Spleen (tissue), 13 donors: ENCODE measurements at places on chromosomes 6 and 20. TPM values are rescaled to one million over a fixed set of nuclear protein-coding genes. Genes with fewer than 3 reads are reported as not detected.

TFAP2D gene
- polyA plus RNA-seq = not detected

TCP11 gene
- polyA plus RNA-seq = not detected

FAM110A gene
- 11.3 TPM for polyA plus RNA-seq

ESR1 gene
- polyA plus RNA-seq = 0.50 TPM

CSNK2A1 gene
- polyA plus RNA-seq = 19.5 TPM

GRM1 gene
- 0.02 TPM for polyA plus RNA-seq

YIPF3 gene
- 49.9 TPM for polyA plus RNA-seq

HLA-DQA2 gene
- 0.24 TPM for polyA plus RNA-seq

TSBP1 gene
- polyA plus RNA-seq = not detected

KIAA0408 gene
- 1.1 TPM for polyA plus RNA-seq

TMEM239 gene
- not detected for polyA plus RNA-seq

GRCh38 chr6:32147401-32148132 lies 4.2 kb downstream of the PRRT1 start:
- peaks cover 36% of the 10 kb centered on the region for H3K4me1 ChIP-seq
- H3K27me3 ChIP-seq = peaks cover 29% of the 10 kb centered on the region
- no peak overlapping the region for H3K27ac ChIP-seq
- no peaks in the 10 kb centered on the region for H3K36me3 ChIP-seq

- DNase-seq = no peak
- no peaks in the 10 kb centered on the region for H3K36me3 ChIP-seq
- no peaks in the 10 kb centered on the region for H3K4me1 ChIP-seq
- H3K4me3 ChIP-seq = no peak overlapping the region
- peaks cover 9% of the 10 kb centered on the region for H3K27me3 ChIP-seq
Observed at GRCh38 chr20:53298911-53299310, 294.7 kb downstream of the ZNF217 start.

DNA sequence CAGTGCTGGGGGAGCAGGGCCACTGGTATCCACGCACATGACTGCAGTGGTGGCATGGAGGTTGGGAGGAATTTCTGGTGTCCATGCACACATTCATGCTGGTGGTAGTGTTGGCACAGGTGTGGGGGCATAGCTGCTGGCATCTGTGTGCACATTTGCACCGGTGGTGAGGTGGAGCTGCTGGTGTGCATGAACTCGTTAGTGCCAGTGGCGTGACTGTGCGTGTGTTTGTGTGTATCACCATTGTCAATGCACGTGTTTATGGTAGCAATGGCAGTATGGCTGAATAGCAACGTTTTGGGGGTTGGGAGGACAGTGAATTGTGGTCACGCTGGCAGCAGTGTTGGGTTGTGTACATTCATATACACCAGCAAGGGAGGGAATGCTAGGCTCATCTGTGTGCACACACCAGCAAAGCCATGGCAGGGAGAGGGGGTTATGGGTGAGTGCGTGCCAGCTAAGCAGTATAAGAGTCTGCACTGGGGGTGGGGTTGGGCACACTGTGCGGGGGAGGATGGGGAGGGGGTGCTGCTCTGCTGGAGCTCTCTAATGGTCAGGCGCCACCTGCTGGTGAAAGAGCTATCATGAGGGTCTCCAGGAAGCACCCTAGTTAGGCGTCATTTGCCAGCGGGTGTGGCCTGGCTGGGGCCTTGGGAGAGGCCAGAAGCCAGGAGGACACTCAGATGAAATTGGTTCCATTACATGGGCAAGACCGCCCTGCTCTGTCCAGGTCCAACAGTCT lies 626.1 kb upstream of the ID4 start:
- no peaks in the 10 kb centered on the region for H3K36me3 ChIP-seq
- no peaks in the 10 kb centered on the region for H3K4me1 ChIP-seq
- DNase-seq = peak; percentile 53
- H3K27ac ChIP-seq = no peak overlapping the region

DNA sequence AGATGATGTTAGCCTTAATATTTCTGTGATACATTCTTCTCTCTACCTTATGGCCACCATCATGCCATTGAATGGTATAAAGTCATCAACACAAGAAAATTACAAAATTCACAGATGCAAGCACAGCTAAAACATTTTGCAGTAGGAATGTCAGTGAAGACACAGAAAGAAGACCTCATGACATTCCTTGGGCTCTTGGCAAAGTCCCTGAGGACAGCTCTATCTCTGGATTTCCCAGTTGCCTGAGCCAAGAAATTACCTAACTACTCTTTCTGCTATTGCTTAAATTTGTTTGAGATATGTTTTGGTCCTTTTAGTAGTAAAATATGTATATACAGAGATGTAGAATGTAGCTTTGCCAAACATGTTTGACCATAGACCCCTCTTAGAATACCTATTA lies 201.0 kb upstream of the STXBP5 start:
- H3K4me3 ChIP-seq = no peak overlapping the region
- H3K4me1 ChIP-seq = no peaks in the 10 kb centered on the region
- H3K27ac ChIP-seq = no peak overlapping the region
- no peak for DNase-seq

DNA sequence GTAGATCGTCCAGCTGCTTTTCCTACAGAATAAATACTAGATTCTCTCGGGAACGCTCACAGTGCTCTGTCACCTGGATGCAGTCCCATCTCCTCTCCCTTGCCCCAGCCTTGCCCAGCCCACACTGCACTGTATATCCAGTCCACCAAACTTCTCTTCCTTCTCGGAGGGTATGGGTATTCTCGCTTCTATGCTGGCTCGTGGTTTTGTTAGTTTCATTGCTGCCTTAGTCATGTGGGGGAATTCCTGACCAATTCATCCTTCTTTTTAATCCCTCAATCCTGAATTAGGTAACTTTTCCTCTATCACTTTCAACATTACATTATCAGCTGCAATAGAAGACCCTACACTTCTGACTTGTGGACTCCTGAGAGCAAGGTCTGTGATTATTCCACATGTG lies 252.4 kb downstream of the GMDS start:
- H3K27ac ChIP-seq = no peak overlapping the region
- no peak for DNase-seq
- H3K4me1 ChIP-seq = no peaks in the 10 kb centered on the region
- no peak overlapping the region for H3K4me3 ChIP-seq
- no peaks in the 10 kb centered on the region for H3K27me3 ChIP-seq
- no peaks in the 10 kb centered on the region for H3K36me3 ChIP-seq

GRCh38 chr6:56856036-56856580 lies 98.8 kb upstream of the BEND6 start:
- peaks cover 6% of the 10 kb centered on the region for H3K27me3 ChIP-seq
- DNase-seq = no peak
- H3K27ac ChIP-seq = no peak overlapping the region
- H3K4me3 ChIP-seq = no peak overlapping the region
- peaks cover 13% of the 10 kb centered on the region for H3K4me1 ChIP-seq

- H3K4me1 ChIP-seq = peaks cover 8% of the 10 kb centered on the region
- H3K36me3 ChIP-seq = no peaks in the 10 kb centered on the region
- H3K27me3 ChIP-seq = no peaks in the 10 kb centered on the region
Observed at GRCh38 chr6:158000530-158001307, 19.1 kb downstream of the SYNJ2 start.

- H3K4me3 ChIP-seq = no peak overlapping the region
- no peak for DNase-seq
- H3K27ac ChIP-seq = no peak overlapping the region
Observed at GRCh38 chr6:7996538-7997111, 67.6 kb downstream of the BLOC1S5 start.

GRCh38 chr6:2477666-2478065 lies 232.3 kb upstream of the GMDS start:
- no peak for DNase-seq
- H3K27ac ChIP-seq = no peak overlapping the region
- H3K4me3 ChIP-seq = no peak overlapping the region
- no peaks in the 10 kb centered on the region for H3K4me1 ChIP-seq
- no peaks in the 10 kb centered on the region for H3K36me3 ChIP-seq

- peaks cover 64% of the 10 kb centered on the region for H3K27me3 ChIP-seq
- H3K4me1 ChIP-seq = peaks cover 8% of the 10 kb centered on the region
- no peak overlapping the region for H3K4me3 ChIP-seq
- DNase-seq = no peak
Observed at GRCh38 chr6:46733341-46733801, 1.8 kb downstream of the PLA2G7 start.

DNA sequence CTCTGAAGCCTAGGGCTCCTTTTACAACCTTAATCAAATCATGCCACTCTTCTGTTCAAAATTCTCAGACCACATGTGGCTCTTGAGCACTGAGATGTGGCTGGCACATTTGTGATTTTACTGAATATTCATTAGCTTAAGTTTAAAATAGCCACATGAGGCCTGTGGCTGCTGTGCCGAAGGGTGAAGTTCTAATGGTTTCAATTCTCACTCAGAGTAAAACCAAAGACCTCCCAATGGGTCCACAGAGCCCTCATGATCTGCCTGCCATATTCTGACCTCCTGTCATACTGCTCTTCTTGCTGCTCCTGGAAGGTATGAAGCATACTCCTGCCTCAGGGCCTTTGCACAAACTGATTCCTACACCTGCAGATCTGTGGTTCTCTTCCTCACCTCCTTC lies 7.8 kb upstream of the CST3 start:
- no peak overlapping the region for H3K27ac ChIP-seq
- no peaks in the 10 kb centered on the region for H3K36me3 ChIP-seq
- DNase-seq = no peak
- no peaks in the 10 kb centered on the region for H3K27me3 ChIP-seq

DNA sequence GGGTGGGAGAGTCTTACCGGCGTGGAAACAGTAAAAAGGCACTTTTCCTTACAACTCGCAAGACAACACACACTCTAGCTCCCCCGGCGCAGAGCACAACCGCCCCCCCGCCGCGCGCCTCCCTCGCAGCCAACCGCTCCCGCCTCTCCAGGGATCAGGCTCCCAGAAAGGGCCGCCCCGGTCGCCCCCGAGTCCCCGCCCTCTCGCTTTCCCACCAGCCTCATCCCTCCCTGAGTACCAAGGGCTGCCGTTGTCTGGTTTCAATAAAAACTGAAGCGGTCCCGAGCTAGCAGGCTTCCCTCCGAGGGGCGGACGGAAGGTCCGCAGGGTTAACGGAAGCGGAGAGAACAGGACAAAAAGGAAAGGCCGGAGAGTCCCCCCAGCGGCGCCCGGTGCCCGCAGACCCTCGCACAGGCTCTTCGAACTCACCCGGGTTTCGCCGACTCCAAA lies 804 bp downstream of the ELOVL5 start:
- peaks cover 10% of the 10 kb centered on the region for H3K36me3 ChIP-seq
- H3K4me3 ChIP-seq = peak overlapping the region; percentile 90
- peaks cover 55% of the 10 kb centered on the region for H3K4me1 ChIP-seq
- peak; percentile 92 for DNase-seq
- no peaks in the 10 kb centered on the region for H3K27me3 ChIP-seq
- H3K27ac ChIP-seq = peak overlapping the region; percentile 100

GRCh38 chr6:119172824-119173223 lies 94.4 kb upstream of the FAM184A start:
- no peaks in the 10 kb centered on the region for H3K27me3 ChIP-seq
- H3K4me3 ChIP-seq = no peak overlapping the region
- no peaks in the 10 kb centered on the region for H3K36me3 ChIP-seq
- H3K27ac ChIP-seq = no peak overlapping the region
